ENCODE measurements at places on chromosomes 11 and 22.

- DNase-seq: no peak
Observed at GRCh38 chr11:60972182-60973030, 926 bp downstream of the CD6 start.

DNA sequence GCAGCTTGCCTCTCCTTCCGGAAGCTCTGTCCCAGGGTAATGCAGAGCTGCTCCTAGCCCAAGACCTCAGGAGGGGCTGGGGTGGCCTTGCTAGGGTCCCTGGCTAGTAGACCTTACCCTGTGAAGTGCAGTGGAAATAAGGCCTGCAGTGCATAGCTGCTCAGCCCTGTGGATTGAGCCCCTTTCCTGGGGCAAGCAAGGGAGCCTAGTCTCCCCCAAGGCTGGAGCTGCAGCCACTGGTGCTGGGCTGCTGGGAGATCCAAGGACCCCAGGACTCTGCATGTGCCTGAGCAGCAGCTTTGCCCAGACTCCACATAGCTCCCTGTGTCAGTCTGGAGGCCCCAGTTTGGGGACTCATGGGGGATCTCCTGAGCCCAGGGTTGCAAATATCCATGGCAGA, 57.9 kb downstream of the FANCF start:
- no peak for DNase-seq

GRCh38 chr11:854601-855329, 12.1 kb downstream of the TSPAN4 start:
- DNase-seq: no peak

DNA sequence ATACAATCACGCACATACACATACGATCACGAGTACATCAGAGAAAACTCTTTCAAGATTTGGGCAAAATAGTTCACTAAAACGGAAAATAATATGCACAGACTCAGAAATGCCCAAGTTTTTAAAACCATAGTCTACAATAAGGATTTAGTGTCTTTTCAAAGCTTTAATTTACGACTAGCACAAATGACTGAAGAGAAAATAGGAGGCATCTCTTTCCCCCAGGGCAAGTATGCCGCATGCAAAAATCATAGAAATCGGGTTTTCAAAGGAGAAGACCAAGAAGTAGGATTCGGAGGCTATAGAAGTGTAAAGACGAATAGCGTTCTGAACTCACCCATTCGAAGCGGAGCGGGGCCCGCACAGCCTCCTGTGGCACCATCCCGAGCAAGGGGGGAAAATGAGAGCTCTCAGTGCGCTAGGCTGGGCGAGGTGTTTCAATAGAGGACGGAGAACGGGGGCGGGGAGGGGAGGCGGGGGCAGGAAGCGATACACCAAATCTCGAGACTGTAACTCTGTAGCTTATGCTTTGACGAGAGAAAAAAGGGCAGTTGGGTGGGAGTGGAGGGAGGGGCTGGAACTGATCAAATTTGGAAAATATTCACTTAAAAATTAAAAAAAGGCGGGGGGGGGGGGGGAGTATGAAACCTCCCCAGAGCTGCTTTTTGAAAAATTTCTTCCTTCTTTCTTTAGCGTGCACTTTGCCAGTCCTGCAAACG, 15.8 kb downstream of the BLID start:
- peak; percentile 85 for DNase-seq

DNA sequence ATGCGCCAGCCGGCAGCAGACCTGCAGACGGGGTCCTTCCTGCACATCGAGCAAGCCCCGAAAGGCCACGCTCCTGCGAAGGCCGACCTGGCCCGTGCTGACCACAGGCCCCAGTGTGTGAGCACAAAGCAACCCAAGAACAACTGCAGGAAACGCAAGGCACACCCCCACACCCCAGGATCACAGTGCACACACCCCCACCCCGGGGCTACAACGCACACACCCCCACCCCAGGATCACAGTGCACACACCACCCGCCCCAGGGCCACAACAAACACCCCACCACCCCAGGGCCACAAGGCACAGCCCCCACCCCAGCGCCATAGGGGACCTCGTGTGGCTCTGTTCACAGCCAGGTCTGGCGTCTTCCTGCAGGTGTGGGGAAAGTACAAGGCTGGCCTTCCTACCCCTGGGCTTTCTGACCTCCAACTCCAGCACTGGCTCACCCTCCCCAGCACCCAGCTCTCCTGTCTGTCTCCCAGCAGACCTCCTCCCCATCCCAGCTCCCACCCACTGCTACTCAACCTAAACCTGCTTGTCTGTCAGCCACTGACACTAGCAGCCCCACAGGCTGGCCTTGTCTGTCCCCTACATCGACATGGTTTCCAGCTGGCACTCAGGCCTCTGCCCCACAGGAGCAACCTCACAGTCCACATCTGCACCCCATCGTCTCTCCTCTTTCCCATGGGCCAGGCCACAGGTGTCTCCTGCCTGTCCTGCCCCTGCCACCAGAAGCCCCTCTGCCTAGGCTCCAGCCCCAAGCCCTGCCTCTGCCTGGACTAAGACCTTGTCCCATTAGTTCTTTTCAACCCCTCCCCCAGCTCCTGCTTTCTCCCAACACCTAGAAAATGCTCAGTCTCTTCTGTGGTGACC, 20.5 kb upstream of the EFCAB6 start:
- DNase-seq: no peak

DNA sequence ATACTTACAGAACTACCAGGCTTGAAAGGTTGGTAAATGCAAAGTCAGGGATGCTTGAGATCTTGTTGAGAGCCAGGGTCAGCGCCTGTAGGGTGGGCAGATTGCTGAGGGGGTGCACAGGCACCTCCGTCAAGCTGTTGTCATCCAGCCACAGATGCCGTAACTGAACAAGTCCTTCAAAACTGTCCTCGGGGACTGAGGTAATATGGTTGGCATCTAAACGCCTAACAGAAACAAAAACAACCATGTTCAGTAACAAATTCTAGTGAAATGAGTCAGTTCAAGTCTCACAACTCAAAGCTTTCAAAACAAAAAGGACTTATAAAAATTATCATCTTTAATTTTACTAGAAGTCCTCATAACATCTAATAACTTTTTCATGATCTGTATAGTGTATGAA, 22.2 kb upstream of the CCDC34 start:
- DNase-seq: peak; percentile 73

DNA sequence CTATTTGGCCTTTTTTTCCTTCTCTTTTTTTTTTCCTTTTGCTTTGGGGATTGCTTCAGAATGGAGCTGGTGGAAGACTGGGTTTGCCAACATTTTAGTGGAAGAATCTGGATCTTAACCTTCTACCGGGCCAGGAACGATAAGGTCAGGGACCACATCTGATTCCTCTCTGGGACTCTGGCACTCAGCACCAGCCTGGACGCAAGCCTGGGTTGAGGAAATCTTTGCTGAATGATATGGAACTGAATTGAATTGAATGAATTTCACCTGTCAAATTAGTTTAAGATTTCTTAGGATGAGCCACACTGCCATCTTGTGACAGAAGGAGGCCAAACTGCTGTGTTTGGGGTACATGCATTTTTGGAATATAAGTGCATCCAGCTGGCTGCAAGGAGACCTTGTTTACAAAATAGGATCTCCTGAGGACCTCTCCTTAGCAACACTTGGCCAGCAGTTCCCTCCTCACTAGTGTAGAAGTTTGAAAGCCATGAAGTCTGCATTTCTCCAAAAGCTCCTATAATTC, 30.4 kb downstream of the TPBGL start:
- DNase-seq: no peak

- no peak for DNase-seq
Observed at GRCh38 chr11:28106353-28107043, 1.5 kb downstream of the KIF18A start.

GRCh38 chr11:124766156-124766555, 4.1 kb upstream of the ESAM start:
- no peak for DNase-seq

GRCh38 chr11:77560605-77561004, 29.1 kb upstream of the AQP11 start:
- DNase-seq: peak; percentile 64

- DNase-seq: peak; percentile 88
Observed at GRCh38 chr11:14423633-14424032, 64.7 kb upstream of the RRAS2 start.

DNA sequence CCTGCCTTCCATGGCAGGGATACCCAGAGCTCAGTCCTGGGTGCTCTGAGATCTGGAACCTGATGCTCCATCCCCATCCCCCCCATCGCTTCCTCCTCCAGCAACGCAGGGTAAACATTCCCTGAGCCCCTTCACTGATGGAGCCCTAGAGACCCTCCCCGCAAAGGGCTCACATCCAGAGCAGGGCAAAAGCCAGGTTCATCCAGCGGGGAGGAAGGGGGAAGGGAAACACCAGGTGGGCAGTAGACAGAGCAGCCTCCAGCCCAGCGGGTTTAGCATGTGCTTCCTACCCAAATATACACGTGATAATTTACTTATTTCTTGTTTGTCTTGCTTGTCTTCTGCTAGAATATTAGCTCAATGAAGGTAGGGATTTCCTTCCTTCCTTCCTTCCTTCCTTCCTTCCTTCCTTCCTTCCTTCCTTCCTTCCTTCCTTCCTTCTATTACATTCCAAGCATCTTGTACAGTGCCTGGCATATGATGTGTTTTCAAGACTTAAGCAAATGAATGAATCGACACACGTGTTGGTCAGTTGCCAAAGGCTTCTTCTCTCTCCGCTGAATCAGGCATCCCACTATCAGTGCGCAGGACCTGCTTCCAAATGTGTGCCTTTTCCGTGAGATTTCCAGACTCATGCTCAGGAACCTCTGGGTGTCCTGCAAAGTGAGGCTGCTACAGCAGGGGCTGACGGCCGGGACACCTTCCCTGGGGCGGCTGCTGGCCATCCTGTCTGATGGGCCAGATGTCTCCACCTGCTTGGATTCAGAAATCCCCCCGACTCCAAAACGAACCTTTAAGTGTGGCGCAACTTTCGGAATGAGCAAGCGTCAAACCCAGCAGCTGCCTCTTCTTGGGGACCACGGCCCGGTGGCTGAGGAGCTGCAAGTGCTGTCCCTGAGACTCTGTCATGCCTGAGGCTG, 955.1 kb downstream of the BRD1 start:
- DNase-seq: no peak

GRCh38 chr11:1832211-1832919, 2.4 kb upstream of the SYT8 start:
- DNase-seq: peak; percentile 14

DNA sequence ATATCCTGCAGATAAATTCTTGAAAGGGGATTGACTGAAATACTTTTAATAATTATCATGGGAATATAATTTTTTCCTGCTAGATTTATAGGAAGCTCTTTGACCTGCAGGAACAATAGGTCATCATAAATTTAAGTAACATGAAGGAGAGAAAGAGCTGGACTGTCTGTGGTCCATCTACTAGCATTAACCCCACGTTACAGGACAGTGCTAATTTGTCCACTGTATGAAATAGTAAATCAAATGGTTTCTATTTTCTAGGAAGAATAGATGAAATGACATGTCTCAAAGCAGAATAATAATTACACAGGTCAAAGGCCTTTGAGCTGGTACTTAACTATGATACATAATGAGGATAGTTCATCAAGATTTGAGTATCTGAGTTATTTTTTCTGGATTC, 825.4 kb upstream of the CNTN5 start:
- DNase-seq: no peak

GRCh38 chr22:35322126-35322525, 22.4 kb downstream of the TOM1 start:
- no peak for DNase-seq

DNA sequence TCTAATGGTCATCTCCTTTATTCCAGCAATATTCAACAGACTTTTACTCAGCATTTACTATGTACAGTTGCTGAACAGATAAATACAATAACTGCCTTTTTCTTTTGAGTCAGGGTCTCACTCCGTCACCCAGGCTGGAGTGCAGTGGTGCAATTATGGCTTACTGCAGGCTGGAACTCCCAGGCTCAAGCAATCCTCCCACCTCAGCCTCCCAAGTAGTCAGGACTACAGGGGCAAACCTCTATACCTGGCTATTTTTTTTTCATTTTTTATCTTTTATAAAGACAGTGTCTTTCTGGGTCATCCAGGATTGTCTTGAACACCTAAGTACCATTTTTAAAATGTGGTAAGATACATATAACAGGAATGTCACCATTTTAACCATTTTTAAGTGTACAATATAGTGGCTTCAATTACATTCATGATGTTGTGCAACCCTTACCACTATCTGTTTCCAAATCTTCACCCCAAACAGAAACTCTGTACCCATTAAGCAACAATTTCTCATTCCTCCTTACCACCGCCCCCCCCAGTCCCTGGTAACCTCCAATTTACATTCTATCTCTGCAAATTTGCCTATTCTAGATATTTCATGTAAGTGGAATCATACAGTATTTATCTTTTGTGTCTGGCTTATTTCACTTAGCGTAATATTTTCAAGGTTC, 67.8 kb downstream of the MIAT start:
- DNase-seq: no peak

DNA sequence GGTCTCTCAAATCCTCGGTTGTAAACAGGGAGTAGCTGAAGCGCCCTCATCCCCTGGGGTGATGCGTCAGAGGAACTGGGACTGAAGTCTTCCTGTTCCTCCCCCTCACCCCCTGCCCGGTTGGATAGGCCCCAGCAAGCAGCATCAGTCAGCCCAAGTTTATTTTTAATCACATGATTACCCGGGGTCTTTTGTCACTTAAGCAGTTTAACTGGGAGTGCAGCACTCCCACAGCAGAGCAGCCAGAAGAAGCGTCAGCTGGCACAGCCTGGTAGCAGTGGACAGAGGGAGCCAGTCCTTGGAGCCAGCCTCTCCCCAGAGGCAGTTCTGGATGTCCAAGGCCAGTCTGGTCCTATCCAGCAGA, 342.1 kb downstream of the CTTN start:
- DNase-seq: no peak

DNA sequence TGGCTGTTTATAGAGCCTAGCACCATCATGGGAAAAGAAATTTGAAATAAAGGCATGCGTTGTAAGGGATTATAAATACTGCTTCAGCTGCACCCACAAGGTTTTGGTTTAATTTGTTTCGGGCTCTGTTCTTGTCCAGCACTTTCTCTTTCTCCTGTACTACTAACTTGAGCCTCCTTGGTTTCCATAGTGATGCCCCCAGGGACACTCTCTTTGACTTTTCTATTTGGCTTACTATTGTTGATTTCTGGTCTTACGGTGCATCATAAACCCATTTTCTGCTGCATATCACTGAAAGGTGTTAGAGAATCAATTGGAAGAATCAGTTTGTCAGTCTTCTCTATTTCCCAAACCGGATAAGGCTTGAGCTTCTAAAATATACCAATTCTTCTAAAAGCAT, 1674.3 kb upstream of the RAG2 start:
- DNase-seq: no peak
